ENCODE measurements at places on chromosomes 6 and 20. TPM values are rescaled to one million over a fixed set of nuclear protein-coding genes. Genes with fewer than 3 reads are reported as not detected.

DNA sequence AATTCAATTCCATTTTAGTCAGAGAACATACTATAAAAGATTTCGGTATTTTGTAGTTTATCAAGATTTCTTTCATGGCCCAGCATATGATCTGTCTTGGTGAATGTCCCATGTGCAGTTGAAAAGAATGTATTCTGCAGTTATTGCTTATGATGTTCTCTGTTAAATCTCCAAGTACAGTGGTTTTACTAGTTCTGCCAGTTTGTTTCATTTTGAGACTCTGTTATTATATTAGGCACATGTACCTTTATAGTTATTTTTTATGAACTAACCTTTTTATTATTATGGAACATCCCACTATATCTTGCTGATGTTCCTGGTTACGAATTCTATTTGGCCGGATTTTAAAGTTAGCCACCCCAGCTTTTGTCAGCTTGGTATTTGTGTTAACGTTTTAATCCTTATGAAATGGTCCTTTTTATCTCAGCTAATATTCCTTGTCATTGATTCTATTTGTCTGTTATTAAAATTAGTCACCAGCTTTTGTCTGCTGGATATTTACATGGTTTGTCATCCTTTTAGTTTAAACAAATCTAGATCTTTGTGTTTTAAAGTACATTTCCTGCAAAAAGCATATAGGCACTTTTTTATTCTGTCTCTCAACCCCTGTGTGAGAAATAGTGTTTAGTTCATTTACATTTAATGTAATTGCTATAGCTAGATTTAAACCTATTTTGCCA, 48.9 kb downstream of the VTA1 start:
- no peak for DNase-seq

GRCh38 chr20:1307571-1307971, 21.4 kb downstream of the SDCBP2 start:
- no peak for DNase-seq

PHACTR2 gene
- 13.5 TPM for total RNA-seq

HAO1 gene
- total RNA-seq, result not detected

DNA sequence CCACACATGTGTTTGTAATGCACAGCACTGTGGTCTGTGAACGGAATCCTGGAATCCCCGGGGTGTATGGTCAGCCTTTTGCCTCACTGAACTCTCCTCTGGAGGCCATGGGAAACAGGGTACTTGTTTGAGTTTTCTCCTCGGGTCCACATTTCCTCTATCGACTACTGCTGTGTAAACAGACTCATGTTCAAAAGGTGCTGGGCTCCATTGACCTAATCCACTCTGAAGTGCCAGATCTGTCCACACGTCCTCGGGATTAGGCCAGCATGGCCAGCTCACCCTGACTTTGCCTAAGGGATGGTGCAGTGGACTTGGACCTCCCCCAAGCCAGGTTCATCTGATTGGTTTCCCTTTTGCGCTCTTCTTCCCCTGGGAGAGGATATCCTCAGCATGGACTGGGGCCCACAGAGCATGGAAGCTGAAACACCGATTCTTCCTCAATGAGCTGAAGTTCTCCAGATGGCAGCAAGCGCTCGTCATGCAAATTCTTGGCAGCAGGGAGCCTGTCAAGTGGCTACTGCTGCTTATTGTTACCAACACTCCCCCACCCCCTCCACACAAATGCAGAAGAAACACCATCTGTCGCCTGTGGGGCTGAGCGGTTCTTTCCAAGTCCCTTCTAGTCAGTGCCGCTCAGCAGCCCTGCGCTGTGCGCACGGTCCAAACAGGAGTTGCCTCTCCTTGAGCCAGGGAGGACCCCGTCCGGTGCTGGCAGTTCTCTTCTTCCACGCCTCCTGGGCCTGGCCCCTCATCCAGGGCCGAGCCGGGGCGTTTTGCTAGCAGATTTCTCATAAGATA, 292.6 kb upstream of the MARCKS start:
- no peak for DNase-seq

CTAGE9 gene
- not detected for total RNA-seq

DNA sequence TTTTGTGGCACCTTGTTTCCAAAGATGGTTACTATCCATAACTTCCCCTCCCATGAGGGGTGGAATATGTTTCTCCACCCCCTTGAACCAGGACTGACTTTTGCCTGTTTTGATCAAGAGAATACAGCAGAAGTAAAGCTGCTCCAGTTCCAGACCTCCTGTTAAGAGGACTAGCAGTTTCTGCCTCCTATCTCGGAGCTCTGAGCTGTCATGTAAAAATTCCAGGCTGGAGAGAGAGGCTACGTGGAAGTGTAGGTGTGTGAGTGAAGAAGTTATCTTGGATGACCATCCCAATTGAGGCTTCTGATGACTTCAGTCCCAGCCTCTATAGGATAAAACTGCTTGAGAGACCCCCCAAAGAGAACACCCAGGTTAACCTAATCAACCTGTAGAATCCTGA, 511.7 kb upstream of the IMPG1 start:
- no peak for DNase-seq

UNC93A gene
- not detected for total RNA-seq

GRCh38 chr20:19713822-19714578, 44.1 kb upstream of the RIN2 start:
- DNase-seq, result no peak

KCNQ2 gene
- not detected for total RNA-seq

IL17F gene
- total RNA-seq, result 0.76 TPM

DNA sequence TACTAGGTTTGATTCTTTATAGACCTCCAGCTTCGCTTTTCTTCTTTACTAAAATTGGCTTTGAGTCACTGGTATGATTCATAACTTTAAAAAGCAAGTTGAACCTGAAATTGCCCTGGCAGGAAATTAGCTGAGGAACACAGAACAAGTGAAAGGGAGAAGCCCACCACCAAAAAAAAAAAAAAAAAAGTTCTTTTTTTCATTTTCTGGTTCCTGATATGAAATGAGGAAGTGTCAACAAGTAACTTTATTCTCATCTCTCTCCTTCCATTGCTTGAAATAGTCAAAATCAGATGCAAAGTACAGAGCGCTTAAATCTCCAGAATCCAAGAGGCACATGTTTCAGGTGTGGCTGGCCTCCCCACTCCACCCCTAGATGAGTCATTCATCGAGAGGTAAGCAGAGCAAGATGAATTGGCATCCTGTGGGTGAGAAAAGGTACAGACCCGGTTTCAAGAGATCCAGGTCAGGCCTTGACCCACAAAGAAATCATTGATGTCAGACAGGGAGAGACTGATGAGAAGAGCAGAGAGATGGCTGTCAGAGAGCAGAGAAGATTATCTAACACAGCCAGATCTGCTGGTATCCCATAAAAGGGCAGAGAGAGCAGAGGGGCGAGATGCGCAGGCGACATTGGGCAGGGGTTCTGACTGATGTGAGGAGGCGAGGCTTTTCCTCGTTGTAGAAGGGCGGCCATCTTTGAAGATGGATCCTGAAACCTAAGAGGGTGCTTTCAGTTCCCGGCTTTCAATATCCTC, 54.8 kb upstream of the MBOAT1 start:
- DNase-seq, result peak; percentile 13

IP6K3 gene
- total RNA-seq, result not detected

C20orf144 gene
- total RNA-seq, result 0.29 TPM

DNA sequence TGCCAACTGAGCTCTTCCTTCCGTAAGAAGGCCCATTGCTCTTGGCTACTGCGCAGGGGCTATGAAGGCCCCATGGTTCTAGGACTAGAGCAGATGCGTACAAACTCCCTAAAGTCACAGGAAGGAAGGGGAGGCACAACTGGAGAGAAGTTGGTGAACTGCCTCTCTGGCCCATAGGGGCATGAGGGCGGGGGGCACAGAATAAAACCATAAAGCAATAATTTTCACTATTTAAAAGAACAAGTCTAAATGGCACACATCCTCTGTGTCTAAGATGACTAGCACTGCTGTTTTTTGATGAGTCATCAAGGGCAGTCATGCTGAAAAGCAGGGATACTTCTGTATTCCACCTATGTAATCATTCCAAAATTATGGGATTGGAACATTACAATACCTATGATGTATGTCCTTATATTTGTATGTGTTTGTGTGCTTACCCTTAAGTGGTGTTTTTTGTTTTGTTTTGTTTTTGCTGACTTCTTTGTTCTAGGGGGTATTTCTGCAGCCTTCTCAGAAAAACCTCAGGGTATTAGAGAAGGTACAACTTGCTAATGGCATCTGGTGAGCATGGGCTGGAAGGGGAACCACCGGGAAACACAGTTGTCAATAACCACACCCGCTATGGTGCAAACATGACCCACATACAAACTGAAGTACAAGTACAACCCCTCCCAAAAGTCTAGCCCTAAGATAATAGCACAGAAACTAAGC, 36.9 kb downstream of the B4GALT5 start:
- DNase-seq, result peak; percentile 74

LY86 gene
- 0.32 TPM for total RNA-seq

DNA sequence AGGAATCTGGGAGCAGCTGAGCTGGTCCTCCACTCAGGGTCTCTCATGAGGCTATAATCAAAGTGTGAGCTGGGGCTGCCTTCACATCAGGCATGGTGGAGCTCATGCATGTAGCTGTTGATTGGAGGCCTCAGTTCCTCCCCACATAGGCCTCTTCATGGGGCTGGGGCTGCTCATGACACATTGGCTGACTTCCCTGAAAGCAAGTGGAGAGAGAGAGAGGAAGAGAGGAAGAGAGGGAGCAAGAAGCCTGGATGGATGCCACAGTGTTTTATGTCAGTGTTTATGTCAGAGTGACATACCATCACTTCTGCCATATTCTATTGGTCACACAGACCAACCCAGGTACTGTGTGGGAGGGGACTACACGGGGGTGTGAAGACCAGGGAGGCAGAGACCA, 43.8 kb downstream of the EYA2 start:
- no peak for DNase-seq

DNA sequence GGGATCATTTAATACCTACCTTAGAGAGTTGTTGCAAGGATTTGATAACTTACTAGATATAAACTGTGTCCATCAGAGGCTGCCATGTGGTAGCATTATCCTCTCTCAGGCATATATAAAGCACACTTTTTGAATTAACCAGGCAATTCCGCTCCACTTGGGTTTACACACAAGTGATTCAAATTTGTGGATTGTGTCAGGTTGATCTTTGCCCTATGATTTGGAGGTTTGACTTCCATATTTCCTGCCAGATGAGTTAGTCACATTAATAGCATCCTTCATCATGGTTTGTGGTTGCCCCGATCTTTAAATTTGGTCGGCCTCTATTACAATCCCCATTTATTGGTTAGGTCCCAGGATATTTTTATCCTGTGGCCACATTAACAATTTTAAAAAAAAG, 44.8 kb upstream of the CTAGE9 start:
- no peak for DNase-seq

SMLR1 gene
- not detected for total RNA-seq

- no peak for DNase-seq
These were observed 317.6 kb downstream of the PRKN start for GRCh38 chr6:162409741-162410691.

All from activated CD8-positive, alpha-beta T cell treated with anti-CD3 and anti-CD28 coated beads for 36 hours (primary cell).